ENCODE measurements at places on chromosomes 3 and 15.

DNA sequence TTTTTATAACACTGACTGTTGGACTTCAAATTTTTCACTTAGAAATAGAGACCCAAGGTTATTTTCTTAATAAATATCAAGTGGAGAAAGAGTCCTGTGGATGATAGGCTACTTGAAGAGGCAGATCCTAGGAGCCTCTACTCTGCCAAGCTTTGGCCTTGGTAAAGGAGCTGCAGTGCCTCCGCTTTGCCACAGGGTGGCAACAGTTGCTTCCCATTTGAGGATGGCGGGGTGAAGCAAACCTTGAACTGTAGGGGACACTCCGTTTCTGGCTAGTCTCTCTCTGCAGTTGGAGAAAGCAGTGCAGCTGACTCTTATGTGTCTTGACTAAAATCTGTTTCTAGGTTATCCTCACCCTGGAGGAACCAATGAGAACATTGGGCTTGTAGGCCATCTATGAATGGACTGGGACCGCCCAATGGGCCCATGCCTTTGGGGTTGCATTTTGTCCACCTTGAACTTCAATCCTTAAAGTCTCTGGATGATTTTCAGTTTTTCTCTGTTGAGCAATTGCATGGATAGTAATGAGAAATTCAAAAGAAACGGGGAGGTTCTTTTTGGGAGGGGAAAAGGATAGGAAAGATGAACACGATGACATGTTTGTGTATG lies 9.8 kb downstream of the SCG5 start:
- DNase-seq, result no peak

DNA sequence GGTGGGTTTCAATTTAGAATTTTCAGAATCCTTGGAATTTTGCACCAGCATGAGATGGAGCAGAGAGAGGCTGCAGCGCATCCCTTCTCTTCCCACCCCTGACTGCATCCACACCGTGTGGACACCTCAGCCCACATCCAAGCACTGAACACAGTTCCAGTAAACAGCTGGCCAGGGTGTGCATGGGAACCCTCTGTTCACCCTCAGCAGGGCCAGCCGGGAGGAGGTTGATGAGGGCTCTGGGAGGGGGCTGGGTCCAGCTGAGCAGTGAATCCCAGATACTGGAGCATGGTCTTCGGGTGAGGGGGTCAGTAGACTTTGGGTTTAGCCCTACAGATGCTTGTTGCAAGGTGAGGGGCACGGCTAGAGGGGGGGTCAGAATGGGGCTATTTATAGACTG lies 85.8 kb downstream of the RPLP1 start:
- no peak for DNase-seq

GRCh38 chr3:63364495-63364894 lies 86.4 kb downstream of the SYNPR start:
- no peak for DNase-seq

GRCh38 chr15:95302206-95302605 lies 1028.3 kb upstream of the NR2F2 start:
- DNase-seq, result no peak

- DNase-seq, result no peak
Observed at GRCh38 chr15:58515807-58516206, 84.0 kb downstream of the LIPC start.

- no peak for DNase-seq
Observed at GRCh38 chr3:162492446-162493081, 996.0 kb downstream of the OTOL1 start.

- no peak for DNase-seq
Observed at GRCh38 chr3:133880287-133880686, 15.4 kb downstream of the RAB6B start.

GRCh38 chr15:41104234-41104633 lies 11.8 kb downstream of the INO80 start:
- DNase-seq, result no peak

- DNase-seq, result no peak
Observed at GRCh38 chr3:8979262-8979661, 16.0 kb upstream of the RAD18 start.

DNA sequence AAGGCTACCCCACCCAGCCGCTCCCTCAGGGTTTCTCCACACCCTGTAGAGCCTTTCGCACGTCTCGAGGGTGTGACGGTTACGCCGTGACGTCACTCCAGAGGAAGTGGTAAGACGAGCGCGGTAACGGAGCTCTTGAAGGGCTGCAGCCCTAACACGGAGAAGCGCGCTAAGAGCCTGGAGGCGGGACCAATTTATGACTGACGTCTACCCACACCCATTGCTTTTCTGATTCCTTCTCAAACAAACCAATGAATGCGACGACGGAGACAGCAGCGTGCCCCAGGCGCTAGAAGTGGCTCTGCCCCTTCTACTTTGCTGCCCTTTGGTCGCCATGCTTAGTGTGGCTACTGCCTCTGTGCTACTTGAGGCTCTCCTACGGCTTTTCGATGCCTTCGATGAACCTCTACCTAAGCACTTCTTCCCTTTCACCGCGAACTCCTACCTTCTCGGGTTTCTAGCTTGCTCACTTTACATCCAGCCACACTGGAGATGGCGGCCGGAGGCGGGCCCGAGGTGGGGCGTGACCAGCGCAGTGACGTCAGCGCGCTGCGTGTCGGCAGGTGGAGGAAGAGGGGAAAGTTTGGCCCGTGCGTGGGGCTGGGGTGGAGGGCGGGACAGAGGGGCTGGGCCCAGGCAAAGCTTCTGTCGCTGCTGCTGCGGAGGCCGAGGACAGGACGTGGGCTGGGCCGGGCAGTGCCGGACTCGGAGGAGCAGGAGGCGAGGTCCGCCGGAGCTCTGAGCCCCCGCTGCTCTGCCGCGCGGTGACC lies at the start of gene OXSR1:
Gene OXSR1, plus strand, starts transcription at position 586 of the 770 bp plus-strand sequence. CDS start 340 bp downstream, outside the sequence.
- peak; percentile 90 for DNase-seq

DNA sequence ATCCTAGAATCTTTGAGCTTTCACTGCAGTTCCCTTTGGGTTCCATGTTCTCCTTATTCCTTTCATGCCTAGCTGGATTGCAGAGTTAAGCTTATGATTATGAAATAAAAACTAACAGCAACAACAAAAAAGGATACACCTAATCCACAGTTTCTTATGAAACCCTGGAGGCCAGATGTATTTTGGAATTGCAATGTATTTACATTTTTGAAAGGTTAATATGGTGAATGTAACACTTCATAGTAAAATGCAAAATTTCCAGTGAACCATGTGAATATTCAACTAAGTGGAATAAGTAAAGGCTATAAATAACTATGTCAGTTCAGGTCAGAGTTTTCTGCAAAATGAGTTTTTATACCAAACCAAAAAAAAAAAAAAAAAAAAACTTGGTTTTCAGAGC lies 65.8 kb upstream of the FLNB start:
- DNase-seq, result no peak

DNA sequence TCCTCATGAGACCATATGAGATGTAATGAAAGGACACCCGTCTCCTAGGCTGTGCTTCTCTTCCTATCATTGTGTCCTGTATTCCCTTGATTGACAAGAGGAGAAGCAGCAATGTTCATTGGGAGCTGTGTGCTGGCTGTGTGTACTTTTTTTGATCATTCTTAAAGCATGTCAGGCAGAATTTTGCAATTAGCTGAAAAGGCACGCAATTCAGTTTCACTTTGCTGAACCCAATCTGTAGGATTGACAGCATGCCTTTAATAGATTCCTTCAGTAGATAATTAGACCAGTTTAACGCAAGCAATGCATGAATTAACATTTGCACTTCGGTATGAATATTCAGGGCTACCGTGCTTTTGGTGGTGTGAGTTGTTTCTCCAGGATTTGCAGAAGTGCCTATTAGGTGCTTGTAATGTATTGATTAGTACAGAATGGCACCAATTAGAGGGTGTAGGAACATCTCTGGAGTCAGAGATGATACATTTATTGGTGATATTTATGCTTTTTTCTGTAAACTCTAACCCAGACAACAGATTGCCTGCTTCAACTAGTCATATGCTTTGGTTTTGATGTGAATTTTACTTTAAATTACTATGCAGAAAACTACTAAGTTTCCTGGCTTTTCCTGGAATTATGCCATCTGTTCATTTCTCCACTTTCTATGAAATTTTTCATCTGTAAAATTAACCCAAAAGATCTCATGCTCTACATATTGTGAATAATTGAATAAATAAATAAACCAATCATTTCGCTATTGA lies 114.3 kb downstream of the NSUN3 start:
- no peak for DNase-seq

- DNase-seq, result no peak
Observed at GRCh38 chr3:127692501-127693335, 20.0 kb downstream of the ABTB1 start.

DNA sequence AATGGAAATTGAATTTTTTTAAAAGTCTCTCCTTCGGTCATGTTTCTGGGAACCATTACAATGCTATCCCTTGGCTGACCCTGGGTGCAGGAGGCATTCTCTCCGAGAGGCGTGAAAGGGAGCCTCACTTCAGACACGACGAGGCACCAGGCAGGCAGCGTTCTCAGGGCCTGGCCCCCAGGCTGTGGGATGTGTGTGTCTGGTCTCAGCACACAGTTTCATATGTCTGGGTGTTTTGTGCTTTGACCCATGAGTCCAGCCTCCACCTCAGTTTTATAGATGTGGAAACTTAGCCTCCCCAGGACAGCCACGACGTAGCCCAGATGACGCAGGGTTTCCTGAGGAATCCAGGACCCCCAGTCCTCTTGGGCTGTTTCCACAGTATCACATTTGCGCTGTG lies 34.0 kb downstream of the FGD5 start:
- DNase-seq, result no peak

- no peak for DNase-seq
Observed at GRCh38 chr3:182524711-182525401, 268.4 kb upstream of the ATP11B start.

DNA sequence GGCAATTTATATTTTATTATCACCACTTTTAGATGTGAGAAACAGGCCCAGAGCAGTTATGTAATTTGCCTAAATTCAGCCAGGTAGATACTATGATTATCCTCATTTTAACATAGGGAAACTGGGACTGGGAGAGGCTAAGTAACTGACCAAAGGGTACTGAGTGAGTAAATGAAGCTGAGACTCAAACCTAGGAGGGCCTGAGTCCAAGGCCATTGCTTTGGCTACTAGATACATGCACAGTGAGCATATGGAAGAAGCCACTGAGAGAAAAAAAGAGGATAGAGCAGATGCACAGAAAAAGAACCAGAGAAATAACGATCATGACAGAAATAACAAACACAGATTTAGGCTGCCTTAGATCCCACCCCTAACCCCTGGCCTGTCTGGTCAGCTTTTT lies 33.6 kb downstream of the USF3 start:
- DNase-seq, result no peak

DNA sequence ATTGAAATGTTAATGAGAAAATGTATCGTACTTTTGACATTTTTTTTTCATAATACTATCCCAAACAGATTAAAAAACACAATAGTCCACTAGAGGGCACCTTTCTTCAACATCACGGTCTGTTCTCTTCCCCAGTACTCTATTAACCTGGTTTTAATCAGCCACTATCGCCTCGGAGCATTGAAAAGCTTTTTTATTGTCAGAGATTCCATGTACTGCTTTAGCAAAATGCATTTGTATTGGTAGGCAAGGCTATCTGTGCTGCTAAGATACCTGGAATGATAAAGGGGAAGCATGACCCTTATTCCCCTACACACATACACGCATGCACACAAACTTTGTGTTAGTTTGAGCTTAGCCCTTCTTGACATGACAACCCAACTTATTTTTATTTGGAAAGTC lies 160.1 kb upstream of the IL12A start:
- peak; percentile 3 for DNase-seq

DNA sequence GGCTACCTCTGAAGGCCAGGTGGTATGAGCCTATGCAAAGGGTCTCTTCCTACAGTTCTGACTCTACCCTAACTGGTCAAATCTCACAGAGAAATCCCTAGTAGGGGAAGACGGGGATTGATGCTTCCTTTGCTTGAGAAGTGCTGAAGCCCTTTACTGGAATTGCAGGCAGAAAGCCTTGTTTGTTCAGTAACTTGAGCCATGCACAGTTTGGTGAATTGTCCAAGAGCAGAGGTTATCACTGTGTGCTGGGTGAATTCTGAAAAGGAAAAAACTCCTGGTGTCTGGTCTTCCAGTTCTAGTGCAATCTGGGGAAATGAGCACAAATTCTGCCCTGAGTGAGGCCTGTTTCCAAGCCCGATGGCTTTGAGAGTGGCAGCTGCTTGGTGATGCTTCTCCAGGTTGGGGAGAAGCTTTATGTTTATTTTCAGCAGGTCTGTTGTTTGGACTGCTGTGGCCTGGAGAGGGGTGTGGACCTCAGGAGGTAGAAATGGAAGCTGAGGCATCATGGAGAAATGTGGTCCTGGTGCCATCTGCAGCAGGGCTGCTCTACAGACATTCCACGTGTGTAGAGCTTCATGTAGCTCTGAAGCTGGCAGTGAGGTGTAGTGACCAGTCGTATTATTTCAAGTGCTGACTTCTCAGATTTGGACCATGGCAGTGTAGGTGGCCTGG lies 60.9 kb downstream of the ARNT2 start:
- DNase-seq, result peak; percentile 37

Measured in NCI-H748 treated with DMSO at 0.1 percent for 48 hours (cell line).